ENCODE measurements at places on chromosomes 4 and X. TPM values are rescaled to one million over a fixed set of nuclear protein-coding genes. Genes with fewer than 3 reads are reported as not detected.
A peak's percentile ranks its signal among the peaks of the same experiment; 100 is the strongest.

DSPP gene
- not detected for total RNA-seq

NDUFB11 gene
- 87.5 TPM for total RNA-seq

CLGN gene
- total RNA-seq: 2.8 TPM

GRCh38 chr4:182854466-182854865 is 62.7 kb downstream of the DCTD start:
- DNase-seq: no peak
- H3K4me3 ChIP-seq: no peak overlapping the region
- no peaks in the 10 kb centered on the region for H3K4me1 ChIP-seq
- no peak overlapping the region for H3K27ac ChIP-seq
- no peaks in the 10 kb centered on the region for H3K27me3 ChIP-seq
- no peaks in the 10 kb centered on the region for H3K36me3 ChIP-seq

AFAP1 gene
- total RNA-seq: 39.3 TPM

DNA sequence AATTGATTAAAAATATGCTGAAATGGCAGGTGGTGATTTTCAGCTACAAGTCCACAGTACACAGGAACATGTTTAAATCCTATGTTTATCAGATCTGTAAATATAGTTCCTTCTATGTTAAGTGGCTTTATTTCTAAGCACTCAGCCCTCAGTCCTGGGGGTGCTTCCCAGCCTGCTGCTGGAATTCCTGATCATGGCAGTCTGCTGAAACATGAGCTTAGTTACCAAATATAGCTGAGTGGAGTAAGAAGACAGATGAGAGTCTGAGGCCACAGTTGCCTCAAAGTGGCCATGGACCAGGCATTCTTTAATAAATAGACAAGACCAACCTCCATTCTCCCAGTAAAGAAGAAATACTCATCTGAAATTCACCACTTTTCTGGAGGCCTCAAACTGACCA is 17.1 kb upstream of the DDX60 start:
- no peak for DNase-seq
- H3K36me3 ChIP-seq: no peaks in the 10 kb centered on the region
- H3K4me1 ChIP-seq: no peaks in the 10 kb centered on the region

CABS1 gene
- total RNA-seq: not detected

DNA sequence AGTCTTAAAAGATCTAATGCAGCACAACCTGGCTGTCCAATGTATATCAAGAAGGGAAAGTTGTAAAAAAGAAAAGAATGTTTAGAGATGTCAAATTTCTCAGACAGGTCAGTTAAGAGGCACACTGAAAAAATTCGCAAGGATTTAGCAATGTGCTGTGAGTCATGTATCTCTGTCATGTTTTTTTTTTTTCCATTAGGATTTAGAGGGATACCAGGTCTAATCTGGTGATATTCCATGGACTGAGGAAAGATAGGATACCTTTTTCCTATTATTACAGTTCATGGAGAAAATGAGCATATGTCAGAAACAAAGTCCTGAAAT is 815.4 kb upstream of the PCDH10 start:
- no peak overlapping the region for H3K4me3 ChIP-seq
- no peaks in the 10 kb centered on the region for H3K27me3 ChIP-seq
- DNase-seq: no peak
- no peak overlapping the region for H3K27ac ChIP-seq
- no peaks in the 10 kb centered on the region for H3K36me3 ChIP-seq

DNA sequence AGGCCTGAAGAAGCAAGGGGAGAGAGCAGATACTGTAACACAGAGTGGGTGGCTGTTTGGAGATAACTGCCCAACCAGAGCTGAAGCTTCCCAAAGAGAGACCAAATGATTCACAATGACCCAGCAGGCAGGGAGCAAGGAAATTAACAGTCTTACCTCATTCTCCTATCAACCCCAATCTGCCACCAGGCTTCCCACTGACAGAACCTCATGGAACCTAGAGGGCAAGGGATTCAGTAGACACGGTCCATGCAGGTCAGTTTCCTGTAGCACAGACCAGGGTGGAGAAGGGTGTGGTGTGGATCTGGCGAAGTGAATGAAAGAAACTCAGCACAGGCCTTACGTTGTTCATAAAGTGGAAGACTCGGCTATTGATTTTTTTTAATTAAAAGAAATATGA is 60.7 kb upstream of the ALB start:
- H3K27me3 ChIP-seq: no peaks in the 10 kb centered on the region
- H3K36me3 ChIP-seq: no peaks in the 10 kb centered on the region
- H3K27ac ChIP-seq: no peak overlapping the region
- no peaks in the 10 kb centered on the region for H3K4me1 ChIP-seq
- DNase-seq: no peak
- no peak overlapping the region for H3K4me3 ChIP-seq

- H3K27me3 ChIP-seq: no peaks in the 10 kb centered on the region
- no peaks in the 10 kb centered on the region for H3K4me1 ChIP-seq
- no peak overlapping the region for H3K27ac ChIP-seq
- no peak overlapping the region for H3K4me3 ChIP-seq
- DNase-seq: no peak
Observed at GRCh38 chrX:155514225-155514624, 55.8 kb upstream of the F8A3 start.

DNA sequence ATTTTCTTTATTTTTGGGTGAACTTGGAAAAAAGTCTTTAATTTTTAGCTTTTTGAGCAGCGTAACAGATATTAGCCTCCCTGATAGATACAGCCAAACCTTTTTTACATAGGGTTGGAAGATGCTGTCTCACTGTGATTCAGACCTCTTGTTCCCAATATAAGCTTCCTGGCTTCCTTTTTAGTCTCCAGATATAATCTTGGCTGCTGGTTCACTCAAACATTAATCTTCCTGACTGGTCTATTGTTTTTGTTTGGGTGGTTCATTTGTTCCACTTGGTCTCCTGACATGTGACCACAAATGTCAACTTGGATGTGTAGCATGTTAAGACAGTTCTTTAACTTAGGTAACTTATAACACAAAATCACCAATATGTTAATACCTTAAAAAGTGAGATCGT is 23.0 kb downstream of the RPA4 start:
- no peaks in the 10 kb centered on the region for H3K27me3 ChIP-seq
- DNase-seq: no peak
- H3K27ac ChIP-seq: no peak overlapping the region
- no peaks in the 10 kb centered on the region for H3K36me3 ChIP-seq

GRCh38 chr4:165152527-165152926 is 39.9 kb upstream of the TMEM192 start:
- H3K27me3 ChIP-seq: no peaks in the 10 kb centered on the region
- H3K27ac ChIP-seq: no peak overlapping the region
- no peak overlapping the region for H3K4me3 ChIP-seq
- H3K36me3 ChIP-seq: no peaks in the 10 kb centered on the region
- H3K4me1 ChIP-seq: no peaks in the 10 kb centered on the region
- DNase-seq: peak; percentile 74

RAB9B gene
- 8.9 TPM for total RNA-seq

DNA sequence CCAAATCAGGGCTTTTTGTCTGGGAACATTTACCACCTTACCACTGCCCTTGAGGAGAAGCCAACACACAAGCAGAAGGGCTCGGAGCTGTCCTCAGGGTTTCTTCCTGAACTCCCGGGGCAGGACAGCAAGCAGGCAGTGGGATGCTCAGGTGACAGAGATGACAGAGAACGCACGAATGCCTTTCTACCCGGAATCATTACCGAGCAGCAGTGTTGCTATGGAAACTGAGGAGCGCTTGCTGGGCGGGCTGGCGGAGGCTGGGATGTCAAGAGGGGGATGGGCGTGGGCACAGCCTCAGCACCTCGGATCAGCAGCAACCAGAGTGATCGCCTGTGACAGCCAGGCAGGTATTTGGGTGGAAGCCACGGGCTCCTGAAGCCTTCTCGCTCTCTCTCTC is 17.8 kb downstream of the SSR4 start:
- H3K27ac ChIP-seq: no peak overlapping the region
- no peak overlapping the region for H3K4me3 ChIP-seq
- H3K36me3 ChIP-seq: no peaks in the 10 kb centered on the region
- H3K27me3 ChIP-seq: no peaks in the 10 kb centered on the region
- no peak for DNase-seq
- H3K4me1 ChIP-seq: no peaks in the 10 kb centered on the region

- H3K27ac ChIP-seq: no peak overlapping the region
- H3K4me3 ChIP-seq: no peak overlapping the region
- H3K4me1 ChIP-seq: no peaks in the 10 kb centered on the region
- H3K27me3 ChIP-seq: no peaks in the 10 kb centered on the region
- H3K36me3 ChIP-seq: peaks cover 3% of the 10 kb centered on the region
- no peak for DNase-seq
Observed at GRCh38 chrX:46882266-46882665, 30.0 kb upstream of the JADE3 start.
